ENCODE measurements at places on chromosomes 2 and 18.

DNA sequence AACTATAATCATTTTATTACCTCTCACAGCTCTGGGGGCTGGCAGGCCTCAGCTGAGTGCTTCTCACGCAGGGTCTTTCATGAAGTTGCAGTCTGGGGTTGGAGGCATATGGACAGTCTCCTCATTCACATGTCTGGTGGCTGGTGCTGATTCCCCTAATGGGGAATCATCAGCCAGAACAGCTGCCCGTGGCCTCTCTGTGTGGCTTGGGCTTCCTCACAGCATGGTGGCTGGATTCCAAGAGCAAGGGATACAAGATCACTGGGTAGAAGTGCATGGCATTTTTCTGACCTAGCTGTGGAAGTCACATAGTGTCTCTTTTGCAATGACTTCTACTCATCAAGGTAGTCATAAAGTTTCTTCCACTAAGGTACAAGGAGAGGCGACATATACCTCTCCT, 59.0 kb upstream of the LAPTM4A start:
- no peak for DNase-seq

- DNase-seq = no peak
These were observed 188.0 kb downstream of the CDH7 start for GRCh38 chr18:65938592-65939372.

- DNase-seq = no peak
These were observed 29.6 kb upstream of the RNF152 start for GRCh38 chr18:61922435-61922834.

- peak; percentile 26 for DNase-seq
These were observed 44.0 kb downstream of the STEAP3 start for GRCh38 chr2:119267604-119268003.

DNA sequence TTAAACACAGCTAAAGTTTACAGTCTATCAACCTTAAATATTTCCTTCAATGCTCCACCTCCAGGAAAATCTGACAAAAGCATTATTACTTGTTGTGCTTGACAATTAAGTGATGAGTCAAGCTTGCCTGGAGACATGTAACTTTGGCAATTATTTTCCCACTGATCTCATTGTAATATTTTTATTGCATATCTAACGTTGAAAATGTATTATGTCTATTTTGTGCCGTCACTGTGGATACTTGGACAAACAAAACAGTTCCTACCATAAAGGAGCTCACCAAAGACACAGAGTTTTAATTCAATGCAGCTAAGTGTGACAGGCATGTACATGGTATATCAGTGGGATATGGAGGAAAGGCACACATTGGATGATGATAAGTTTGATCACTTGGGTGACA, 24.7 kb downstream of the RNF103 start:
- no peak for DNase-seq

GRCh38 chr2:134218930-134219658, 34.8 kb upstream of the MGAT5 start:
- DNase-seq = no peak

DNA sequence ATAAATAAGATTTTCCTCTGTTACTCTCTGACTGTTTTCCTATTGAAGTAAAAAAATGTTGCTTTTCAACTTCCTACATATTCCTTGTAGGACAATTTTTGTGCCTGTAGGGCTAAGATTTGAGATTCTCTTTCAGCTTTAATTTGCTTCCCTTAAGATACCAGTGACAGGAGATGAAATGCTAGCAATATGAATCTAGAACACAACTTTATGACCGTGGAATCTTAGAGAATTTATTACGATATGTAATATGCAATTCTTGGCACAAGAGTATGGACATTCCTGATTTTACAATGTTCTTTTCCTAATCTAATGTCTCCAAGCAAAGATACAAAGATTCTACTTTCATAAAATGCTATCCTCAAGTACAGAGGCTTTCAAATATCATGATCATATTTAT, 180.9 kb downstream of the KCNE4 start:
- DNase-seq = no peak

- DNase-seq = no peak
These were observed 1322.0 kb downstream of the LRP1B start for GRCh38 chr2:140808820-140809219.

DNA sequence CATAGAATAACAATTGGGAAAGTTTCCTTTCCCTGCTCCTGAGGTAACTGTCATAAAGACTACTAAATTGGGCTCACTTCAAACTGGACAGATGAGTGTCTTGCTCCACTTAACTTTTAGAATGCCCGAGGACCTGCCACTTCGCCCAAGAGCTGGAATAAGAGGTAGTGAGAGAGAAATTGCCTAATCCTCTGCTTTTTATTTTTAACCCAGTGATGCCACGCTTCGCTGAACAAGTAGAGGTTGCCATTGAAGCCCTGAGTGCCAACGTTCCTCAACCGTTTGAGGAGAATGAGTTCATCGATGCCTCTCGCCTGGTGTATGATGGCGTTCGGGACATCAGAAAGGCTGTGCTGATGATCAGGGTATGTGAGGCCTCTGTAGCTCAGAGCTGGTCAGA, 269.4 kb upstream of the LRRTM1 start:
- DNase-seq = no peak

- DNase-seq = peak; percentile 42
These were observed 33.6 kb upstream of the RNF149 start for GRCh38 chr2:101341901-101342624.

- no peak for DNase-seq
These were observed 67.2 kb upstream of the FRZB start for GRCh38 chr2:182933629-182934028.

DNA sequence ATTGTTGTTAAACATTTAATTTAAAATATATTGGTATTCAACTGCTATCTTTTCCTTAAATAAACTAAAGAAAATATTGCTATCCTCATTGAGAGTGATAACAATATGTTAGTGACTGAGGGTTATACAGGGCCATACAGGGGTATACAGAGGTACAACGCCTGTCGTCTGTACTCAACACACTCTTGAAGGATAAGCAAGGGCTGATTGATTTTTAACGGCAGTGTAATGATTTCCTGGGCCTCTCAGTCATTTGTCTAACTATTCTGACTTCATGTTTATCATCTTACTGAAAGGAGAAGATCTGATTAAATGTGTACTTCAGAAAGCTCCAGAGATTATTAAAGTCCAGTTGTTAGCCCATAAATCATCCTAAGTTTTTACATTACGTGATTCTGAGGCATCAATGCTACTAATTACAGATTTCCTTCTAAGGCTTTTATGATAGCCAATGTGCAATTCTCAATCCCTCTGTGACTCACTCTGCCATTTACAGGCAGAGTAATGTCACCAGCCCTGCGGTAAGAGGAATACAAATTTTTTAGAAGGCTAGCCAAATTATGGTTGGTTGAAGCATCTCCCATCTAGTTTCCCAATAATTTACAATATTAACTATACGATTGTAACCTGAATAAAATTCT, 893.0 kb upstream of the CHAC2 start:
- DNase-seq = no peak

DNA sequence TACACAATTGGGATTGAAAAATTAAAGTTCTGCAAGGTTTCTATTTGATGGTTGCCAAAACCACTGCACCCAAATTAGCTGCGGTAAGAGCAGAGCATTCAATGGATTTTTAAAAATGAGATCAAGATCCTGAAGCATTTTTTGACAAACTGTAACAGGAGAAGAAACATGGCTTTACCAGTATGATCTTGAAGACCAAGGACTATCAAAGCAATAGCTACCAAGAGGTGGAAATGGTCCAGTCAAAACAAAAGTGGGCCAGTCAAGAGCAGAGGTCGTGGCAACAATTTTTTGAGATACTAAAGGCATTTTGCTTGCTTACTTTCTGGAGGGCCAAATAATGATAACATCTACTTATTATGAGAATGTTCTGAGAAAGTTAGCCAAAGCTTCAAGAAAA, 186.8 kb downstream of the RDH14 start:
- no peak for DNase-seq

DNA sequence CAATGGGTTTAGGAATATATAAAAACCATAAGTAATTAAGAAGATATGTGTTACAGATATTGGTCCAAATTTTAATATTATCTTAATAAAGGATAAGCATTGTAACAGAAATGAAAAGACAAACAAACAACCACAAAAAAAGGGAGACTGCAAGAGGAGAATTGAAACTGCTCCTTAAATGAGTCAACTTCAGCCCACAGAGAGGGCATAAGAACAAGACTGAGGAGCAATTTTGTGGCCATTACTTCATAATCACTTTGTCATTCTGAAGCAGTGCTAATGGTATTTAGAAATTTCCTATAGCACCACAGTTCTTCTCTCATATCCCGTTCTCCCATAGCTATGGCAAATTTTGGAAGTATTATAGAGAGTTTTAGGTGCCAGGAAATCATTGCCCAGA, 193.2 kb upstream of the HNMT start:
- no peak for DNase-seq

DNA sequence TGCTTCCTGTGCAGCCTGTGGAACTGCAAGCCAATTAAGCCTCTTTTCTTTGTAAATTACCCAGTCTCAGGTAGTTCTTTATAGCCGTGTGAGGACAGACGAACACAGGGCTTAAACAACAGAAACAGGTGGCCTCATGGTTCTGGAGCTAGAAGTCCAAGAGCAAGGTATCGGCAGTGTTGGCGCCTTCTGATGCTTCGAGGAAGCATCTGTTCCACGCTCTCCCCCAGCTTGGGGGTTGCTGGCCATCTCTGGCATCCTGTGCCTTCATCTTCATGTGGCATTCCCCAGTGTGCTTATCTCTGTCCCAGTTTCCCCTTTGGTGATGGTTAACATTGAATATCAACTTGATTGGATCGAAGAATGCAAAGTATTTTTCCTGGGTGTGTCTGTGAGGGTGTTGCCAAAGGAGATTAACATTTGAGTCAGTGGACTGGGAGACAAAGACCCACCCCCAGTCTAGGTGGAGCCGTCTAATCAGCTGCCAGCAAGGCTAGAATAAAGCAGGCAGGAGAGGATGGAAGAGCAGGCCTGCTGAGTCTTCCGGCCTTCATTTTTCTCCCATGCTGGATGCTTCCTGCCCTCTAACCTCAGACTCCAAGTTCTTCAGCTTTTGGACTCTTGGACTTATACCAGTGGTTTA, 287.6 kb downstream of the PHLPP1 start:
- no peak for DNase-seq

DNA sequence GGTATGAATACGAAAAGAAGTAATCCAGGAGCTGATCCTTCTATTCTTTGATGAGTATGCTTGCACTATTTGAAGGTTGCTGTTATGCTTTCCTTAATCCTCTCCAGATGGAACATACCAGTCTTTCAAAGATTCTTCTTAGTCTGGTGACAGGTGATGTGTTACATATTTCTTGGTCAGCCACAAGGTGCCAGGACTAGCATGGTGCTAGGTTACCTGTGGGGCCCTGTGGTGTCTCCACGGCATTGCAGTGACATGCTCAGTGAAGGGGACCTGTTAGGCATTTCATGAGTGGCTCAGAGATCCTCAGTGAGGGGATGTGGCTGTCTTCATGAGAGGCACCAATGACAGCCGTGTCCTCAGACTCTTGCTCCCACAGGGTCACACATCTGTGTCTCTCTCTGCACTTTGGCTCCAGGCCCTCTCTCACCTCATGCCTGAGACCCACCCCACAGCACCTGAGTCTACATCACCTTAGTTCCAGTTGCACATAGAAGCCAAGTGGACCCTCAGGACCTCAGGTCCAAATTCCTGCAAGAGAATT, 13.1 kb upstream of the RAB31 start:
- no peak for DNase-seq

DNA sequence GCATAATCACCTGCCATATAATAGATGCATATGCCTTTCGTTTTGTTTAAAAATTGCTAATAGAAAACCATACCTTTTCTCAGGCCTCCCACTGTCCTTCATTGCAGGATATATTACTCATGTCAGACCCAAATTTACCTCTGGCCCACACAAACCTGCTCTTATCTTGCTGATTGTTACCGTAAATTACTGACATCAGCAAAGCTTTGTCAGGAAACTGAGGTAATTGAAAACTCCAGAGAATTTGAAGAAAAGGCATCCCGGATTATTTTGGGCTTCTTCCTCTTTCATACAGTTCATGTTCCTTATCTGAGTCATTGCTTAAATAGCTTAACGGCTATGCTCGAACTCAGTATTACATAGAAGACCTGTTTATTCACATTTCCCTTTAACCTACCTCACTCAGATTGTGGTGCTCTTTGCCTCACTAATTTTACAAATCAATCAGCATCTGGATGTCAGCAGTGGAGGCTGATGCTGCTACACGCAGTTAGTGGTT, 145.7 kb downstream of the ZEB2 start:
- DNase-seq = no peak

DNA sequence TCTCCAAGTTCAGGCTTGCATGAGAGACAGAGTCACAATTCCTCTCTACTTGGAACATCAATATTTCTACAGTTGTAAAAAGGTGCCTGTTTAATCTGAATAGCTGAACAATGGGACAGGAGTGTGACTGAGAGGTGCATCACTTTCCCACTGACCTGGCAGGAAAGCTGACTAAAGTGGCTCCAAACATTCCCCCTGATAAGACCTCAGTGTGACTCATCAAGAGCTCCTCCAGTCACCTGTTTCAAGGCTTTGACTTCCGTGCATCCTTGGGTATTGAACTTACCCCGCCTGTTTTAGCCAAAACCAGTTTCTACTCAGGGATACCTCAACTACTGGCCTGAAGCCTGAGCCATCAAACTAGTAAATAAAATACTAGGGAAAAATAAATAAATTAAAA, 453.9 kb upstream of the DDX18 start:
- no peak for DNase-seq

- DNase-seq = no peak
These were observed 190.1 kb upstream of the TNP1 start for GRCh38 chr2:217049956-217050355.

DNA sequence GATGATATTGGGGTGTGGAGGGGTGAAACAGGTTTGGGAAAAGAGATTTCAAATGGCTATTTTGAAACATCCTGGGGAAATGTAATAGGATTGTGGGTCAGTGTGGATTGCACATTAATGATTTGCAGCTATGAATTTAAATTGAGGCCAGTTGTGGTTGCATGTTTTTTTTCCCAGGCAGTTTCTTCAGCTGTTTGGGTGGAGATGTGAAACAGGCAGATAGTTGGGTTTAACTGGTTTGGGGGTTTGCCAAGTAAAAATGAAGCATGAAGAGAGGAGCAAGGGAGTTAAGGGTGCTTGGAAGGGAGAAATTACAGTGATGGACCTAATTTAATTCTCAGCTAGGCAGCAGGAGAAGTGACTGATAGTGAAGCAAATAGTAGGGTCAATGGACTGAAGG, 16.8 kb downstream of the GPD2 start:
- DNase-seq = no peak

DNA sequence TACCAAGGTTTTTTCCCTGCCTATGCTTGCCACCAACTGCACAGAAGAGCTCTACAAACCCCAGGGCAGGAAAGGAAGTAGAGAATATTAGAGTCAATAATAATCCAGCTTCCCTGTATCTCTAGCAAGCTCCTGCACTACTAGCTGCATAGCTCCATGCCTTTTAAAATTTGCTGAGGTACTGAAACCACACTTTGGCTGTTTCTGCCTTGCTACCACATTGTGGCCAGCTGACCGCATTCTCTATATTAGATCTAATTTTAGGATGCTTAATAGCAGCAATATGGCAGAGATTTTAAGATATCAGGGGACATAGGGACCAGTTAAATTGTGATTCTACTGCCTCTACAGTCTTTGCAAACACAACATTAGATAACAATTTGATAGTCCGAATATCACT, 534.6 kb downstream of the MBD2 start:
- no peak for DNase-seq

- DNase-seq = no peak
These were observed 42.9 kb upstream of the SH3RF3 start for GRCh38 chr2:109085912-109086742.
